ENCODE measurements at places on chromosomes 2 and 18. TPM values are rescaled to one million over a fixed set of nuclear protein-coding genes. Genes with fewer than 3 reads are reported as not detected.

GRCh38 chr2:180405520-180405919 is 398.4 kb upstream of the CWC22 start:
- no peak for DNase-seq

- no peak for DNase-seq
Observed at GRCh38 chr2:27672723-27673486, 9.2 kb downstream of the SLC4A1AP start.

DNA sequence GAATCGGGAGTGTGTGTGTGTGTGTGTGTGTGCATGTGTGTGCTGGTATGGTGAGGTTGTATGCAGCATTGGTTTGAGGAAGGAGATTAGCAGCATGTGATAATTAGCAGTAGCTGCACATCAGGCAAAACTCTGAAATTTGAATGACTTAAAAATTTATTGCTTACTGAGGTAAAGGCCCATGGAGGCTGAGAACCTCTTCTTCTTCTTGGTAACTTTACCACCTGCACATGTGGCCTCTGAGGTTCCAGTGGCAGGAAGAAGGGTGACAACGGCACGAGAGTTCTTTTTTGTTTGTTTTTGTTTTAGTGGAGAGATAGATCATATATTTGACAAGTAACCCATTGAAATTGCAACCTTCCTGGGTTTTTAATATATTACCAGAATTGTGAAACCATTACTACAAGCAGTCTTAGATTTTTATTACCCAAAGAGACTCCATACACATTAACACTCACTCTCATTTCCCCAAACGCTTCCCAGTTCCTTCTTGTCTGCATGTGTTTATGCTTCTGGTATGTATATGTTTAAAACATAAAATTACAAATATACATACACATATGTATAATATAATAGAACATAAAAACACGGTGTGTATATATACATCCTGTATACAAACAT is 292.1 kb downstream of the PTGR3 start:
- no peak for DNase-seq

GRCh38 chr2:96116424-96116878 is at the start of gene ADRA2B:
Gene ADRA2B (minus strand): TSS chr2:96116571. CDS start chr2:96116149, 422 bp downstream.
- DNase-seq: no peak

GRCh38 chr2:237096911-237097310 is 11.2 kb downstream of the COPS8 start:
- DNase-seq: peak; percentile 90

GRCh38 chr2:113875135-113875534 is 14.8 kb upstream of the ACTR3 start:
- no peak for DNase-seq

GRCh38 chr2:127818794-127819425 is 7.9 kb upstream of the WDR33 start:
- peak; percentile 9 for DNase-seq

GRCh38 chr2:217090024-217090473 is 230.2 kb upstream of the TNP1 start:
- peak; percentile 66 for DNase-seq

GRCh38 chr18:51234117-51235008 is 36.9 kb upstream of the MEX3C start:
- DNase-seq: peak; percentile 13

The ALPP gene
- not detected for total RNA-seq

The IHH gene
- total RNA-seq: not detected
